HS-5 (cell line): ENCODE measurements at places on chromosomes 7 and 10.

DNA sequence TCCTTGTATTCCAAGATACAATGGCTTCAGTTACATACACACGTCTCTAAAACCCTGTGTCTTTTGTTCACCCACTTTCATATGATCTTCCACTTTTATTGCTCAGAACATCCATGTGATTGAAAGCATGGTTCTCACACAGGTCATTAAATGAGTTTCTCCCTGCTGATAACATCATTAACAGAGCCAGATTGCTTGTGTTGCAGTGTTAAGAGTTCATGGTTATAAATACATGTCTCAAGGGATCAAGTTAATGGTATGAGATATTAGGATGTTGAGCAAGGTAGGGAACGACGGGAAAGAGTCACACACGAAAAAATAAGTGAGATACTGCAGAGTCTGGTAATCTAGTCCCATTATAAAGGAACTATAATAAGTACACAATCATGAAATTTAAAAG lies 861.5 kb downstream of the SORCS1 start:
- no peak for DNase-seq

DNA sequence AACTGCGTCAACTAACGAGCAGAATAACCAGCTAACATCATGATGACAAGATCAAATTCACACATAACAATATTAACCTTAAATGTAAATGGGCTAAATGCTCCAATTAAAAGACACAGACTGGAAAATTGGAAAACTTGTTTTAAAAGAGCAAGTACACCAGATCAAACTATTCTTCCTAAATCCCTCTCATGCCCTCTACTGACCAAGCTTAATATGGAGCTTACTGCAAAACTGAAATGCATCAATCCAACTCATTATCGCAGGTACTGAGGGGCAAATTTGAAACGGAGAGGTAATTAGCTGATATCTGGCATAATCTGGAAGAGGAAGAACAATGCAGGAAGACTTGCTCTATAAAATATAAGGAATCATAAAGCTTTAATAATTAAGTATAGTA lies 1223.8 kb downstream of the NXPH1 start:
- DNase-seq = no peak

DNA sequence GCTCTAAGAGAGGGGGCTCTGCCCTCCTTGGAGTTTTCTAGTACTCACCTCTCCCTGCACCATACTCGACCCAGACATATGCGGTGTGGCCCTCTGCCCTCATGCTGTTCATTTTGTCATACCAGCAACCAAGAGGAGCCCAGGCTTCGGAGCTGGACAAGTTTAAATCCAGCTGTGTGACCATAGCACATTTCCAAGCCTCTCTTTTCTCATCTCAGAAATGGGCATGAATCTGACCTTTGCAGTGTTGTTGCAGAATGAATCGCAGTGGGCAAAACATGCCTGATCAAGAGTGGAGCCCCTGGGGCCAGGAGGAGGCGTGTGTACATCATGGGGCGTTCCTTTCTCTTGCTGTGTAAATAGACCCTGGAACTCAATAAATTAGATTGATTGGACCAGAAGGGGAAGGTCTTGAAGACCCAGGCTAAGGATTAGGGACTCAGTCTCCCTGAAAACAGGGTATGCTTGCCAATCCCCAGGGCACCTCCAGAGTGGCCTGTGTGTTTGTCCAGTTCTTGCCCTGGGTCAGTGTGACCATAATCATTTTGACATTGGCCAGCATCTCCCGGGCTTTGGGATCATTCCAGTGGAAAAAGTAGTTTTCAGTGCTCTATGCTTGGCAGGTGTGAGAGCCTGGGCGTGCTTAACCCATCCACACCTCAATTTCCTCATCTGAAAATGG lies 59.6 kb downstream of the ZMIZ1 start:
- no peak for DNase-seq

DNA sequence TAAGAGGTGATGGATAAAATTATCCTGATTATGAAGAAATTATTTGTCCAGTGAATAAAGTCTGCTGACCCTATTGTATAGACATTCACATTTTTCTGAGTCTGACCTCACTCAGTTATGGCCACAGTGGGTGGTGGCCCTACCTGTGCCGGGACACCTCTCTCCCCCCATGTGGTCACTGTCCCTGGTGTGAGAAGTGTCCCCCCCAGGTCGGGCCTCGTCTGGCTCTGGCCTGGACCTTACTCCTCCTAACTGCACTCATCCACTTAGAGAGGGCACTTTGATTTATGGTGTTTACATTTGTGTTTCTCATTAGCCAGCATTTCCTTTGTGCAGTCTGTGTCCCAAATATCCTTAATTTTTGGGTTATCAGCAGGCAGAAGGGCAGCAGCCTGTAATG lies 59.6 kb upstream of the ZNF32 start:
- DNase-seq = no peak

DNA sequence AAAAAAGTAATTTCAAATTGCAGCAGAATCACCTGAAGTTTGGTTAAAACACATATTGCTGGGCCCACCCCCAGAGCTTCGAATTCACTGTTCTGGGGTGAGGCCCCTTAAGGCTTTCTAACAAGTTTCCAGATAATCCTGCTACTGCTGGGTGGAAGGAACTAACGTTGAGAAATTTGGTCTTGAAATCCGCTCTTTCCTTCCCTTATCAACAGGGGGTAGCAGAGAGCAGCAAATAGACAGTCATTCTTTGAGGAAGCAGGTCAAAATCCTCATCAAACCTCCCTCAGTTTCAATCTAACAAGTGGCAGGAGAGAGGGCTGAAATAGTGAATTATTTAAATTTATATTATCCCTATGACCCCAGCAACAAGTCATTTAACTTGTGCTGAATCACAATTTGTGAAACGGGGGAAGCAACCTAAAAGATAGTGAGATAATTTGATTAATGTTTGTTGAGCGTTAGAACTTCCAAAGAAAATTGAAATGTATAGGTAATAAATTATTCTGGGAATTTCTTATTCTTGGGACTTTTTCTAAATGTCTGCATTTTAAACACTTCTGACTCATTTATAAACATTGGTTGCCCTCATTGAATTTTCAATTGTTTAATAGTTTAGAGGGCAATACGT lies 21.7 kb upstream of the MALSU1 start:
- no peak for DNase-seq

GRCh38 chr10:116737627-116738327 lies 4.6 kb downstream of the HSPA12A start:
- no peak for DNase-seq

DNA sequence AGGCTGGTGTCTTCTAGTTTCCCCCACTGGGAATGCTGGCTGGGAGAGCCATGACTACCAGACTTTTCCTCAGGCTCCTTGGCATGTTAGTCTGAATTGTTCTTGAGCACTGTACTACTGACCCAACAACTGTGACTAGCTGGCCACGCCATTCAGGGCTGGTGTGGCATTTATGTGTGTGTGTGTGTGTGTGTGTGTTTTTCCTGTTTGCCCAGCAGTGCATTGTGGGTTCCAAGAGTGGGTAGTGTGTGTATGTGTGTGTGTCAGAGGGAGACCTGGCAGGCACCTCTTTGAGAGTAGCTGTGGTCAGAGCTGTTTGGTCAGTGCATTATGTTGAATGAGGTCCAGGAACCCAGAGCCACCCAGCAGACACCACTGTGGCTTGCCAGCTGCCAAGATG lies 9.2 kb downstream of the PCBD1 start:
- no peak for DNase-seq

DNA sequence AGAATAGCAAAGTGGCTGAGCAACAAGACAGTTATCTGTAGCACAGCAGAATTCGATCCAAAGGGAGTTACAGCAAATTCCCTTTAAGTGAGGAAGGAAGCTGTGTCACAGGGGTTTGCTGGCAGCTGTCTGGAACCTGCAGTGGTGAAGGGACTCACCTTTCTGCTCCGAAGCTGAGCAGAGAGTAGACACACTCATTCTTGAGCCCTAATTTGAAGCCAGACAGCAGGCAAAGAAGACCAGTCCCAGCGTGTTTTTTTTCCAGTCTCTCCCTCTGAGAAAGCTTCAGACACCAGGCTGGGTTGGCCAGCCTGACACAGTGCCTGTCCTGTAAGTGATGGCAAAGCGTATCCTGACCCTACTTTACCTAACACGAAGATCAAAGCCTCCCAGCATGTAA lies 210.7 kb downstream of the TRIL start:
- no peak for DNase-seq

DNA sequence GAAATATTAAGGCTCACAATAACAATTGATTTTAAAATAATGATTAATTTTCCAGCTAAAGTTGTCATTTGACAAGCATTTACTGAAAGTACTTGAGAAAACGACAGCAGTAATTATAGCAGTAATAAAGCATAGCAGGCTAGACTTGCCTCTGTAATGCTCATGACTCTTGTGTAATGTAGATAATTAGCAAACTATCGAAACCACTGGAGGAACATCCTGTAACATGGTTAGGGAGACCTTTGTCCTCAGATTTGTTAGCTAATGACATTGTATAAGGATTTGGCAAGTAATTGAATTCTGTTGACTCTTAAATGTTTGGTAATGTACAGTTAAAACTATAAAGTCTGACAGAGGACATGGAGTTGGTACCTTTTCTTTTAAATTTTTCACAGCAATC lies 24.8 kb downstream of the ARL4A start:
- DNase-seq = no peak

- no peak for DNase-seq
Observed at GRCh38 chr7:3094701-3095445, 51.2 kb upstream of the CARD11 start.

- no peak for DNase-seq
Observed at GRCh38 chr7:127927348-127927696, 103.9 kb downstream of the LRRC4 start.

DNA sequence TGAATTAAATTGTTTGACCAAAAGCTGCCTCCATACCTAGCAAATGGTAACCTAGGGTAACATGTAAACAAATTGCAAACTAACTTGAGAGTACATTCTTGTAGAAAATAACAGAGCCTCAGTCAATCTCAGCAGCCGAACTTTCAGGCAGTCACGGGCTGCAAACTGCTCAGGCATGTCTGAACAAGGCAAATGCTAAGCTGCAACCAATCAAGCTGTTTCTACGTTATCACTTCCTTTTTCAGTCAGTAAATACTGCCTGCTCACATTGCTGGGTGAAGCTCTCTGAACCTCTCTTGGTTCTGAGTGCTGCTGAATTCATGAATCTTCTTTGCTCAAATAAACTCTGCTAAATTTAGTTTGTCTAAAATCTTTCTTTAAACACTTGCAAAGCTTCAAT lies 1212.4 kb downstream of the SORCS1 start:
- no peak for DNase-seq

- DNase-seq = peak; percentile 44
Observed at GRCh38 chr10:22599048-22599561, 115.3 kb downstream of the PIP4K2A start.
